ENCODE measurements at places on chromosomes 7 and 10.

GRCh38 chr7:2411049-2411448, 7.6 kb downstream of the CHST12 start:
- DNase-seq = no peak

- DNase-seq = no peak
These were observed 313.1 kb downstream of the SKIDA1 start for GRCh38 chr10:21212348-21212747.

GRCh38 chr7:107147464-107148393, 21.1 kb upstream of the HBP1 start:
- peak; percentile 26 for DNase-seq

GRCh38 chr10:118903691-118904090, 125.8 kb upstream of the NANOS1 start:
- no peak for DNase-seq

GRCh38 chr7:76282344-76283253, 19.9 kb upstream of the HSPB1 start:
- DNase-seq = no peak

- no peak for DNase-seq
These were observed 40.4 kb upstream of the VDAC2 start for GRCh38 chr10:75170215-75170614.

- no peak for DNase-seq
These were observed 600.6 kb downstream of the PHTF2 start for GRCh38 chr7:78399033-78399769.

DNA sequence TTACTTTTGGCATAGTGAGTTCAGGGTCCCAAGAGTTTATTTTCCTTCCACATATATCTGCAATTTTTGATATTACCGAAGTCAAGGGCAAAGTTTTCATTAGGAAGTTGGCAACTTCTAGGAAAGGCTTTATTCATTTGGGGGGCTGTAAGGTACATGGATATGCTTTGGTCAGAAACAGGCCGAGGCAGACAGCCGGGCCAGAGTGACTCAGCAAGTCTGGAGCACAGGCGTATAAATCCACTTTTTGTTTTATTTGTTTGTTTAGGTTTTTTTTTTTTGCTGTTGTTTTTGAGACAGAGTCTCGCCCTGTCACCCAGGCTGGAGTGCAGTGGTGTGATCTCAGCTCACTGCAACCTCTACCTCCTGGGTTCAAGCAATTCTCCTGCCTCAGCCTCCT, 3.7 kb downstream of the ZNF680 start:
- DNase-seq = no peak

DNA sequence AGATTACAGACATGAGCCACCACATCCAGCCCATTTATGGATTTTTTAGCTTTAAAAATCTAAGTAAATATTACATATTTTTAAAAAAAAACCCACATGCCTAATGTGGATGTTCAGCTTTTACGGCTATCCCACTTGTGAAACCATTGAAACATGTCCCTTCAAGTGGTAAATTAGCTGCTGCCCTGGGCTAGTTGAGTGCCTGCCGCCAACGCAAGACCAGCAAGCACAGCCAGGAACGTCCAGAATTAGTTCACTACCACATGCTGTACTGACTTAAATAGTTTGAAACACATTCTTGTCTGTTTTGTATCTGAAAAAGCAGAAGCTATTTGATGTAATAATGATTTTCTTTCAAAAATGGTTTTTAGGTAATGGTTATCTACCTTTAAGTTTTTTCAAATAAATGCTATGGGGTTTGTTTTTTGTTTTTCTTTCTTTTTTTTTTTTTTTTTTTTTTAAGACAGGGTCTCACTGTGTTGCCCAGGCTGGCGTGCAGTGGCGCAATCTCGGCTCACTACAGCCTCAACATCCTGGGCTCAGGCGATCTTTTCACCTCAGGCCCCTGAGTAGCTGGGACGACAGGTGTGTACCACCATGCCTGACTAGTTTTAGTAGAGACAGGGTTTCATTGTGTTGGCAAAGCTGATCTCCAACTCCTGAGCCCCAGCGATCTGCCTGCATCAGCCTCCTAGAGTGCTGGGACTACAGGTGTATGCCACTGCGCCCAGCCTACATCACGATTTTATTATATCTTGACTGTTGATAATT, 57.0 kb downstream of the KLRG2 start:
- DNase-seq = no peak

GRCh38 chr7:150356265-150356897, 12.2 kb upstream of the REPIN1 start:
- peak; percentile 17 for DNase-seq

- no peak for DNase-seq
These were observed 114.5 kb downstream of the PTPN20 start for GRCh38 chr10:47025540-47026300.

GRCh38 chr7:55871932-55872485, 9.5 kb upstream of the SEPTIN14 start:
- DNase-seq = no peak

DNA sequence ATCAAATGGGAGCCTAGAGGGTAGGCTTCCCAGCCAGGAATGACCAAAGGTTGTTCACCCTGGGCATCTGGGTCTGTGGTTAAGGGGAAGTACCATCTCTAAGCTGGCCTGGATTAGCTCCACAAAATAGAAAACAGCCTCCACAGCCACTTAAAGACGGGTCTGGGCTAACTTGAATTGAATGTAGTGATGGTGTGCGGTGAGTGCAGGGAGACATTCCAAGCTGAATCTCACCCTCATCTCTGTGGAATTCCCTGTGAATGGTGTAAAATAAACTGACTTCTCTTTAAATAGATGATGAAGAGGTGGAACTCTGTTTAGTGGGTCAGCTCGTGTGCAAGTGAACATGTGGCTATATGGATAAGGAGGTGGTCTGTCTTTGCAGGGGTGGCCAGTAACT, 251.0 kb downstream of the DYNC1I1 start:
- DNase-seq = no peak

DNA sequence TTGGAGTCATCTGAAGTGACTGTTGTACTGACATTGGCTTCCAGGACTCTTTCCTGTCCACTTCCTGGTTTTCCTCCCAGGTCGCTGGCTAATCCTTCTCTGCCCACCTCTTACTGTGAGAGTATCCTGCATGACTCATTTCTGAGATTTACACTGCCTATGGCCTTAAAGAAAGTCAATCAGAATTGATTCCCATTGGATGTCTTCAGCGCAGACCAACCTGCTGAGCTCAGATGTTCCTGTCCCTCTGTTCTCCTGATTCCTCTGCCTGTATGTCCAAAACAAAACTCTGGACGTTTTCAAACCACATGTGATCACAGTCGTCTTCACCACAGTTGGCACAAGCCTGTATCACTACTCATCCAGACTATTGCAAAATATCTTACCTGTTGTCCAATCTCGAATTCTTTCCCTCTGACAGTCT, 262.1 kb downstream of the CREB5 start:
- no peak for DNase-seq

DNA sequence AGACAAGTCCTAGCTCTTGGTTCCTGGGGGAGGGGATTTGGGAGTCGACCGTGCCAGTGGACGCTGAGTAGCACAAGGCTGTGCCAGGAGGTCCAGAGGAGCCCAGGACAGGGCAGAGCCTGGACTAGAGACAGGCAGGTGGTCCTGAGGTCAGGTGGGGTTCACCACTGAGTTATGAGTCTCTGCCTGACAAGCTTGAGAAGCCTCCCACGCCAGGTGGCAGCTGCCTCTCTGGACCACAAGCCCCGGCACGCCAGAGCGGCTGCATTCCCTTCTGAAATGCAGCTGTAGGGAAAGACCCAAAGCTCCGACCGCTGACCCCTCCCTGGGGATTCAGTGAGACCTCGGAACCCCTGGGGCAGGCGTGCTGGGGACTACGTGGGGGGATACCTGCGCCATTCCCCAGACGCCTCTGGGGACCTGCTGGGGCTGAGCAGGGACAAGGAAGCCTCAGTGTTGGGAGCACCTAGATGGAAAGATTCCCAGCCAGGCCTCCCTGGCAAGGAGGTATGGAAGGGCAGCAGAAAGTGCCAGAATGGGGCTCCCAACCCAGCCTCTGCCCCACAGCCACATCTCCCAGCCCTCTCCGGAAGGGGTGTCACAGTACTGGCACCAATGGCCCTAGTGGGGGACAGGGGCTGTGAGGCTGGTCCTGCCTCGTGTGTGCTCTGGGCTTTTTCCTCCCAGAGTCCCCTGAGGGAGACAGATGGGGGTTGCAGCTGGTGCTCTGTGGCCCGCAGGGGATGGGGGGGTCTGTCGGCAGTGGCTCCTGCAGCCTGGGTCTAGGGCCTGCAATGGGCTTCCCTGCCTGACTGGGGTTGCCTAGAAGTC, 29.0 kb downstream of the PDGFA start:
- peak; percentile 84 for DNase-seq

GRCh38 chr7:6446838-6447580, 745 bp downstream of the DAGLB start:
- DNase-seq = peak; percentile 75

DNA sequence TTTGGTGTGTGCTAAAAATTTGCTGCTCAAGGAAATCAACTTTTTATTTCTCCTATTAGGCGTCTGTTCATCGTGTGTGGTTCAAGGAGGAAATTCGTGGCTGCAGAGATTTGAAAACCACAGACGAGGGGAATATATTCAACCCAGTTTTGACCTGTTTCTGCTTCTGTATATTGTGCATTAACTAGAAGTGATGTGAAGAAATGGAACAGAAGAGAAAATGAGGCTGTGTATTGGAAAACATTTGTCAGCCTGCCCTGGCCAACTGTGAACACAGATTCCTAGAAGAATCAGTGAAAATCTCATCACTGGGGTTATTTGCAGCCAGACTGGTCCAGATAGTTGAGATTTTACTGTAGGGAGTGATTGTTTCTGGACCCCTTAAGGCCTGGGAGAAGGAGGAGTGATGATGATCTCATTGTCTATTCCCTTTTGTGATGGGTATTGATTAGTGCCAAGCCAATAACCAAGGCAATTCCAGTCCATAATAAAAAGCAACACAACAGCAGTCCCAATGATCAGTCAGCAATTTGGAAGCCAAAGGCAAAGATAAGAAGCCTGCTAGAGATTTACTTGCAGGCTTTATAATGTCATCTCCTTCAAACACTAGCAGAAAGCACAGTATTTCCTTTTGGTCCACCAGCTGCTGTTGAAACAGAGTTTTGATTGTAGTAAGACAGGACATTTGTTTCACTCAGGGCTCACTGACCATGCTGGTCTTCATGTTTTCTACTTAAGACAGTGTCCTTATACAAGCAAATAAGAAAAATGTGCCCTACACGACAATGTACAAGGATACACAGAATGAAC, 339.4 kb downstream of the PRPF18 start:
- DNase-seq = no peak

DNA sequence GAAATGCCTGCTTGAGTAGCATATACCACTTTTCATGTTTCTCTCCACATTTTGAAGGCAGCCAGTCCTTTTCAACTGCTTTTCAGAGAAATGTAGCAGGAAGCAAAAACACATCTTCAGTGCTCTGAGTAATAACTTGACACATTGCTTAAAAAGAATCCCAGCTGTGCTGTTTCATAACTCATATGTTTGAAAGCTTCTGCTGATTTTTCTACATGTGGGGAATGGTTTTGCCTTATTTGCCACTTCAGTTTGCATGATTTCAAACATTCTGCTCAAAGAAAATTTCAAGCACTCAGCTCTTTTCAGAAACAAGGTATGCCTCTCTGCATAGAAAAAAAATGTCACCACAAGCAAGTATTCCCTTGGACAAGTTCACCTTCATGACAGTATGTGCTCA, 732.8 kb downstream of the POM121L12 start:
- no peak for DNase-seq

GRCh38 chr10:5443429-5443828, 31.1 kb downstream of the NET1 start:
- DNase-seq = no peak

GRCh38 chr10:62506371-62506770, 132.2 kb downstream of the ZNF365 start:
- no peak for DNase-seq

DNA sequence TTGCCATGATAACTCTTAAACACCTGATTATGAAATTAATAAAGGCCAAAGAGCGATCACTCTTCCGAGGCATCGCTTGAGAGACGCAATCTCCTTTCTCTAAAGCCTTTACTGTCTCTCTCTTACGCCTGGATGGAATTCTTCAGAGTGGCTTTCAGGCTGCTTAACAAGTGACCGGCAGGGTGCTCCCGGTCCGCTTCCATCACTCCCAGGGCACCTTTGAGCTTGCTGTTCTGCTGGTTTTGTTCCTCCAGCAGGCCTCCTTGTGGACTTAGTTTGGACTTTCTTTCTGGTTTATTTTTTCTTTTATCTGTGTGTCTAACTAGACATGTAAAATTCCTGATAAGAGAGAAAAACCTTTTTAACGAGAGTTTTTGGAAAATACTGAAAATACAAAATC, 60.9 kb downstream of the MRPL32 start:
- no peak for DNase-seq

DNA sequence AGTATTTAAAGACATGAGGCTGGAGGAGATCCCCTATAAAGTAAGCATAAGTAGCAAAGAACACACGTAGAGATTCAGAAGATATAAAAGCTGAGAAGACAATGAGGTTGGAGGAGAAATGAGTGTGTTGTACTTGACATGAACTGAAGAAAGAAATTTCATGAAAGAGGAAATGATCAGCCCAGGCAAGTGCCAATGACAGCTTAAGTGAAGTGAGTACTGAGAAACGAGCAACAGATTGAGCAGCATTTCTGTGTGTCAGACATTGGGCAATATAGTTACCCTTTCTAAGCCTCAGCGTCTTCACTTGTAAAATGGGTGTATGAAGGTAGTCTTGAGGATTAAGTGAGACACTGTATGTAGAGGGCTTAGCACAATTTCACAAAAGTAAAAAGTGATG, 4.8 kb upstream of the LIPA start:
- no peak for DNase-seq

GRCh38 chr7:4663239-4664018, 18.7 kb upstream of the FOXK1 start:
- no peak for DNase-seq

DNA sequence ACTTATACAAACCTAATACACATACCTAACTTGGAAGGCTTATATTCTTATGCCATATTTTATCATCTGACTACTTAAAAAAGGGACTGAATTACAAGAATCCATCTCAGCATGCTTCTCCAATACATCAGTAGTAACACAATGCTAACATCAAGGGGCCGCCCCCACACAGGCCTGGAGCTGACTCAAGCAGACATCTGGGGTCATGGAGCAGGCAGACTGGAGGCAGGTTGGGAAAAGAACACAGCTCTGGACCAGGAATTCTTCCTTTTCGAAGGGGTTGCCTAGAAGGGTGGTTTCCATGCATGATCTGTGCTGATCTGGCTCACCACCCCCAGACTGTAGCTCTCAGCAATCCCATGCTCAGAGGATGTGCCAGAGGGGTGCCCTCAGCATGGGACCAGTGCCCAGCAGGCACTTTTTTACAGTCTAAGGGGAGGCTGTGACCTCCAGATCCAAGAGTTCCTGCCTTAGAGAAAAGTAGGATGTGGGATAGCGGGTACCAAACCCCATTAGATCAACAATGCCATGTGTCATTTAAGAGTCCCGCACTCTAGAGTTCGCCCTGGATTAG, 26.1 kb upstream of the DUSP5 start:
- DNase-seq = no peak

GRCh38 chr7:116501425-116502167, 2.1 kb downstream of the CAV2 start:
- no peak for DNase-seq

GRCh38 chr10:131022369-131022768, 289.2 kb downstream of the TCERG1L start:
- no peak for DNase-seq
